Right atrium auricular region (tissue), 2 donors: ENCODE measurements at places on chromosomes 7 and 10. TPM values are rescaled to one million over a fixed set of nuclear protein-coding genes. Genes with fewer than 3 reads are reported as not detected.

GRCh38 chr7:71482284-71482683, 350.3 kb downstream of the GALNT17 start:
- DNase-seq, result no peak
- H3K27me3 ChIP-seq, result no peaks in the 10 kb centered on the region
- no peaks in the 10 kb centered on the region for H3K4me1 ChIP-seq

DNA sequence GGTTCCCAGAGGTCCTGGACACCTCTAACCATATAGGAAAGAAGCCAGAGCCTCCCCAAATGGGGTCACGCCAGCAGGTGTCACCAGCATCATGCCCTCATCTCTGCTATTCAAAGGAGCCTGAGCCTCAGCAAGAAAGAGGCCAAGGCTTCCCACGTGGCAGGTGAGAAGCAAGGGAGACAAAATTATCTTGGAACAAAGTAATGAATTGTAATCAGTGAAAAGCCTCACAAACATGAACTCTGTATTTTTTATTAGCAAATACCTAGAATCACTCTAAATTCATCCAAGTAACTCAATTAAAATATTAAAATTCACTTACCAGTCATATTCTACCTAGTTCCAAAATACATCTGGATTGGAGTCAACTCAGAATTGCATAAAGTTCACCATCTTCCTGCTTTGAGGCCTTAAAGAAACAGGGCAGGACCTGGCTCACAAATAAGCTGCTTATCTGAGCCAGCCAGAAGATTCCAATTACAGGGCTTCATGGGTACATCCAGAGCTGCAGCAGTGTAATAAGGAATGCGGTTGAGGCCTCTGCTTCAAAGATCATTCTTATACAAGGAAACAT, 68.7 kb downstream of the SGMS1 start:
- H3K4me1 ChIP-seq, result peaks cover 84% of the 10 kb centered on the region
- DNase-seq, result no peak
- H3K4me3 ChIP-seq, result no peak overlapping the region
- H3K27me3 ChIP-seq, result no peaks in the 10 kb centered on the region
- H3K36me3 ChIP-seq, result no peaks in the 10 kb centered on the region

GRCh38 chr7:95794917-95795515, 22.7 kb downstream of the DYNC1I1 start:
- H3K36me3 ChIP-seq, result no peaks in the 10 kb centered on the region
- no peaks in the 10 kb centered on the region for H3K4me1 ChIP-seq
- no peak for DNase-seq
- H3K27me3 ChIP-seq, result no peaks in the 10 kb centered on the region

The BMPER gene
- total RNA-seq, result 3.0 TPM
